ENCODE measurements at places on chromosomes 4 and X. TPM values are rescaled to one million over a fixed set of nuclear protein-coding genes. Genes with fewer than 3 reads are reported as not detected.

LRAT gene
- total RNA-seq, result 0.94 TPM

ENPP6 gene
- 1.9 TPM for total RNA-seq

NDP gene
- 16.0 TPM for total RNA-seq

MORC4 gene
- 11.6 TPM for total RNA-seq

BEX5 gene
- total RNA-seq, result 24.7 TPM

HHIP gene
- total RNA-seq, result 2.5 TPM

TEX13D gene
- not detected for total RNA-seq

SPANXC gene
- total RNA-seq, result not detected

PABPC5 gene
- total RNA-seq, result 8.1 TPM

TACC3 gene
- 4.7 TPM for total RNA-seq
